Mesenchymal stem cell (in vitro differentiated cells and primary cell): ENCODE measurements at places on chromosomes 11 and 22.

DNA sequence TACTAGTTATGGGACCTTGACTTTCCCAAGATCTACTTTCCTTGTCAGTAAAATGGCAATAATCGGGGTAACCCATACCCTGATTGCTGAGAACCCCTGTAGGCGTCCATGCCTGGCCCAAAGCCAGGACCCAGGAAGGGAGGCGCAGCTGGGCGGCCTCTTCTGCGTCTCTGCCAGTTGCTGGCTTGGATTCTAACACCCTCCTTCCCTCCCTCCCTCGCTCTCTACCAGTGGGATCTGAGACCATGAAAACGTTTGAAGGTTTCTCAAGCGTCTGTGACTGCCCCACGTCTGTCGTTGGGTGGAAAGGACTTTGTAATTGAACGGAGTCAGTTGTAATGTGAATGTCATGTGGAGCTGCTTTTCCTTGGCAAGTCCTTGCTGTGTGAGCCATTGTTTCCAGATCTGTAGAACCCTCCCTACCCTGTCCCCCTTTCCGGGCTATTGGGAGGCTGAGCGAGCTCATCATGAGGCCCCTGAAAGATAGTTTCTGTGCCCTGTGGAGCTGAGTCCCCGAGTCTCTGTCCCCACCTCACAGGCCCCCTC, 47.8 kb downstream of the PARVB start:
- no peaks in the 10 kb centered on the region for H3K27me3 ChIP-seq
- H3K27ac ChIP-seq: no peak overlapping the region
- H3K4me1 ChIP-seq: peaks cover 4% of the 10 kb centered on the region
- no peaks in the 10 kb centered on the region for H3K36me3 ChIP-seq

GRCh38 chr11:60265373-60266214, 14.9 kb upstream of the MS4A4A start:
- H3K27ac ChIP-seq: no peak overlapping the region
- H3K4me3 ChIP-seq: no peak overlapping the region
- H3K36me3 ChIP-seq: no peaks in the 10 kb centered on the region
- H3K4me1 ChIP-seq: no peaks in the 10 kb centered on the region

GRCh38 chr22:49768077-49768910, 59.4 kb downstream of the BRD1 start:
- H3K27ac ChIP-seq: no peak overlapping the region
- DNase-seq: no peak
- H3K27me3 ChIP-seq: no peaks in the 10 kb centered on the region
- H3K4me3 ChIP-seq: no peak overlapping the region

GRCh38 chr11:130947889-130948288, 31.6 kb upstream of the SNX19 start:
- H3K27ac ChIP-seq: no peak overlapping the region
- peaks cover 9% of the 10 kb centered on the region for H3K27me3 ChIP-seq
- peak overlapping the region; percentile 7 for H3K4me3 ChIP-seq
- no peaks in the 10 kb centered on the region for H3K36me3 ChIP-seq
- H3K4me1 ChIP-seq: no peaks in the 10 kb centered on the region

DNA sequence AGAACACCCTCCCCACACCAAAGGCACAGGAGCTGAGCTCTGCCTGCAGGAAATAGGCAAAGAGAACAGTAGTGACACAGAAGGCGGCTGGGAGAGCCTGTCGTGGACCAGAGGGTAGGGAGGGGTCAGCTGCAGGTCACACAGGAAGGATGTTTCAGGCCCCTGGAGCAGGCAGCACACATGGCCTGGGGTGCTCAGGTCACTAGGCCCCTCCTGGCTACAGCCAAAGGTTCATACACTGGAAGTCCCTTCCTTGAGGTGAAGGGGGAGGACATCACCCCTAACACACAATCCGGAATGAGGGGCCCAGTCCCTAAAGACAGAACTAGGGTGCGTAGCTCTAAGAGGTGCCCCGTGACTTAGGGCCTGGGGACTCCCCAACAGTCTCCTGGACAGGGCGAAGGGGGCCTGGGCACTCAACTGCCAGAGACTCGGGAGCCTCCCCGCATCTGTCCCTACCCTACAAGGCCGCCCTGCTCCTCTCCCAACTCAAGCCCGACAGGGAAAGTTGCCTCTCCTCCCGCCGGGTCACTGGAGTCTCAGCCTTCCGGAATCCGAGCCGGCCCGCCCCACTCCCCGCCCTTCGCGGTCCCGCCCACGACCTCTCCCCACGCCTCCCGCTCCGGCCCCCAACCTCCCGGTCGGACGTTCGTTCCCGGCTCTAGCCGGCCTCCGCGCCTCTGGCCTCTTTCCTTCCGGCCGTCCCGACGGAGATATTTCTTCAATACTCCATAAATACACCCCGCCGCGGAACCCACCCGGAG, at the start of gene CYB5R2:
Gene CYB5R2 (minus strand): TSS at position 541 of the 764 bp plus-strand sequence. CDS start 675 bp downstream, outside the sequence.
- H3K4me1 ChIP-seq: peaks cover 17% of the 10 kb centered on the region
- H3K27ac ChIP-seq: no peak within 1 kb of the TSS
- DNase-seq: peak; percentile 62
- H3K4me3 ChIP-seq: peak within 1 kb of the TSS; percentile 48
- H3K27me3 ChIP-seq: no peaks in the 10 kb centered on the region

DNA sequence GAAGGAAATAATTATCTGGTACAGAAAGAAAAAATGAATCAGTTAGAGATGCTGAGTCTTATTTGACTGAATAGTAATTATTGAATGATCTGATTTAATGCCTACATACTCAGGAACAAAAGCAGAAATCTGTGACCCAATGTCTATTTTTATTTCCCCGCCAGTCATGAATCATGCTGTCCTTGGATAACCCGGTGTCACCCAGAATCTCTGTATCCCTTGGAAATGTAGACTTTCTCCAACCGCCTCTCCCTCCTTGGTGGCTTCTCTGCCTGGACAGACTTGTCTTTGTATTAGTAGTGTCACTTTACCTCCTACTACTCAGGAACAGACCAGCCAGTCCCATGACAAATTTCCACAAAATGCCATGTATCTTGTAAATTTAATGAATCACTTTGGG, 173.3 kb upstream of the PDGFD start:
- H3K27me3 ChIP-seq: no peaks in the 10 kb centered on the region
- no peak for DNase-seq
- H3K27ac ChIP-seq: no peak overlapping the region
- no peaks in the 10 kb centered on the region for H3K36me3 ChIP-seq

- H3K27ac ChIP-seq: no peak overlapping the region
- no peaks in the 10 kb centered on the region for H3K4me1 ChIP-seq
- no peak overlapping the region for H3K4me3 ChIP-seq
- no peaks in the 10 kb centered on the region for H3K36me3 ChIP-seq
- DNase-seq: no peak
Measured at GRCh38 chr22:36737776-36738175, 34.2 kb upstream of the CACNG2 start.
